ENCODE measurements at places on chromosomes 13 and 19.

- DNase-seq: no peak
Measured at GRCh38 chr19:10120538-10121189, 965 bp upstream of the EIF3G start.

DNA sequence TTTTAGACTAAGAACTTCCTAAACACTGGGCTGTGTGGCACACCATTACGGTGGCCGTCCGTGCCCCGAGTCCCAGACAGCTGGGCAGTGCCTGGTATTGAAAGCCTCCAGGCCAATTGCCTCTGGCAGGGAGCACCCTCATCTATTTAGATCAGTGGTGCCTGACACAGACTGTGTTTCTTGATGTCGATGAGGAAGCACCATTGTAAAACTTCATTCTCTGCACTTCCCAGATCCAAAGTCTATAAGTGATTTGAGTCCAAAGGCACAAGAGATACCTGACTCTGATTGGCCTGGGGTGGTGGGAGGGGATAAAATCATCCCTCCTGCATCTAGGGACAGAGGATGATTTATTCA lies 8.5 kb upstream of the STK24 start:
- no peak for DNase-seq

DNA sequence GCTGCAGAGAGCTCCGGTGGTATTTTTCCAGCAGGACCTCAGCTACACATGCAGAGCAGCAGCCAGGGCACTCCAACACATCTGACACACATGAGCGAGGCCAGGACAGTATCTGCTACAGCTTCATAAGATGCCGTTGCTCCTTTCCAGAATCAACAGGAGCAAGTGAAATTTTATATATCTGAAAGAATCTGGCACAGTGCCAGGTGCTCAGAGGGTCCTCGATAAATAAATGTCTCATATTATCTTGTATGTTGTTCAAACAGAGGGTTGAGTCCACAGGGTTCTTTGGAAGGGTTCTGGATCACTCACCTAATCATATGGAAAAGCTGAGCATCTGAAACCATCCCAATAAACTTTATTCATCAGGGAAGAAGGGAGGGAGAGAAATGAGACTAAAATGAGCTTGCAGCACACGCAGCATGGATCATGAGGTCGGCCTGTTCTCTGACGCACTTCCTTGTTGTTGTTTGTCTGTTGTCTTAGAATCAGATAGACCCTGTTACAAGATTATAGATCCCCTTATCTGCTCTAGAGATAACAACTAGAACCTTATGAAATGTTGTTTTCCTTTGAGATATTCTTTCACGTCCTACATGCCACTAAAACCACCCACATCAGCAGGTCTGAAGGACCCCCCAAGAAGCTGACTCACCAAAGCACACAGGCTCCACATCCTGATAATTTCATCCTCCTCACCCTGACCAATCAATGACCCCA lies 3.2 kb upstream of the METTL21C start:
- no peak for DNase-seq

DNA sequence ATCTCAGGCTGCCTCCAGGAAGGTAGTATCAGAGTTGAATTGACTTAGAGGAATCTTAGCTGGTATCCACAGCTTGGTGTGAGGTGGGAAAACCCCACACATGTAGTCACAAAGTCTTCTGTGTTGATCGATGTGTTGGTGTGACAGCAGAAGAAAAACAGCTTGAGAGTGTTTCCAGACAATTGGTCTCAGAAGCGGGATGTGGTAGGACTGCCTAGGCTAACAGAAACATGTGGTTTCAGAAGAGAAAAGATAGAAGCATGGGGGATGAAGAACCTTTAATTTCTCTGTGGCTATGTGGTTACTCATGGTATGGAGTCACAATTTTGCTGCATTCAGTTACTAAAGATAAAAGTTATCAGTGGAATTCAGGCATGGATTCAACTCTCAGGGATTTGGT lies 134.7 kb upstream of the SLITRK5 start:
- DNase-seq: no peak
